Endothelial cell of umbilical vein (primary cell): ENCODE measurements at places on chromosomes 13 and 19. TPM values are rescaled to one million over a fixed set of nuclear protein-coding genes. Genes with fewer than 3 reads are reported as not detected.
A peak's percentile ranks its signal among the peaks of the same experiment; 100 is the strongest.

DNA sequence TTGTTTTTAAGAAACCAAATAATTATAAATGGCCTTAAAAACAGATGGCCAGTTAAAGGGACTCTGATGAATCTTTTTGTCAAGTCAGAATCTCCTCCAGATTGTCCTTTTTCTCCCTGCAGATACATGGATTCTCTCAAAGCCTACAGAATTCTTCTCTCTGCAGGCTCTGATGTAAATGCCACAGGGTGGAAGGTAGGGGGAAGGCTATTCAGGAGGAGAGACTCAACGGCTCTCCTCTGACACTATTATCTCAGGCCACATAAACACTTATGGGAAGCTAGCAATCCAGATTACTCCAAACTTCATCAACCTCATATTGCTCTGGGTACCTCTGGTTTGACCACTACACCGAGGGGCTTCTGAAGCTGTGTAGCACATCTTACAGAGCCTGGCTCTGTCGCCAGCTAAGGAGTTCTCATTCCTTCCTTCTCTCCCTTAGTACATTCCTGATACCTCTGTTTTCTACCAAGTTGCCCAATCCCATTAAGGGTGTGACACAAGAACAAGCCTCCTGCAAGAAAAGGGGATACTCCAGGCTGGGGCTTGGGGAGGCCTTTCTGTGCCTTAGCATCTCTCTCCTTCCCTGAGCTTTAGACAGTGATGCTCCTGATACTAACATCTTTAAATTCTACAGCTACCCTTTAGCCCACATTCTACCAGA is 14.9 kb downstream of the LCP1 start:
- no peak for DNase-seq

- DNase-seq, result peak; percentile 46
Observed at GRCh38 chr13:40980461-40980860, 38.7 kb downstream of the ELF1 start.

CEACAM3 gene
- total RNA-seq, result not detected in 2 replicates

DNA sequence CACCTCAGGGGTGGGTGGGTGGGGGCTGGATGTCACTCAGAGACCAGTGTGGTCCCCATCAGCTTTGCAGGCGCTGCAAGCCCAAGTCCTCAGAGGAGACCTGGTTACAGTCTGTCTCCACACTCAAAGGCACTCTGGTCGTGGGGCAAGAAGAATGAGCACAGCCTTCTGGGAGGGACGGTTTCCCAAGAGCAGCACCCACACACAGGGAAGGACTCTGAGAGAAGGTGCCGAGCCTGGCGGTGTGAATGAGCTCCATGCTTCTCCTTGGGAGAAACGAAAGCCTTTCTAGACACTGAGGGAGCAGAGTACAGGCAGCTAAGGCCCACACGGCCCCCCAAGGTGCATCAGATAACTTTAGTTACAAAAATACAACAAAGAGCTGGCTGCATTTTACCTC is 473.6 kb downstream of the FOXO1 start:
- no peak for DNase-seq

GRCh38 chr13:22018836-22019210 is 347.9 kb downstream of the FGF9 start:
- no peak for DNase-seq

OR7D2 gene
- not detected in 2 replicates for total RNA-seq

DNA sequence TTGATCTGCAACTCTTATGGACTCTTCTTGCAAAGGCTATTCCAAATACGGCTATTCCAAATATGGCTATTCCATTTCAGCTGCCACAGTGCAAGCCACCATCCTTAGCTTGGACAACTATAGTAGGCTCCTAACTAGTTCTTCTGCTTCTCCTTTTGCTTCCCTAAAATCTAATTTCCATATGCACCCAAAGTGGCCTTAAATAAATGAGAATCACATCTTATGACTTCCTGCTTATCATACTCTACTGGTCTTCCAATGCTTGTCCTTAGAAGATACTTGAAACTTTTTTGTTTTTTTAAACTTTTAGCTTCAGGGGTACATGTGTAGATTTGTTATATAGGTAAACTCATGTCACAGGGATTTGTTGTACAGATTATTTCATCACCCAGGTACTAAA is 4.9 kb downstream of the UCHL3 start:
- no peak for DNase-seq

DNA sequence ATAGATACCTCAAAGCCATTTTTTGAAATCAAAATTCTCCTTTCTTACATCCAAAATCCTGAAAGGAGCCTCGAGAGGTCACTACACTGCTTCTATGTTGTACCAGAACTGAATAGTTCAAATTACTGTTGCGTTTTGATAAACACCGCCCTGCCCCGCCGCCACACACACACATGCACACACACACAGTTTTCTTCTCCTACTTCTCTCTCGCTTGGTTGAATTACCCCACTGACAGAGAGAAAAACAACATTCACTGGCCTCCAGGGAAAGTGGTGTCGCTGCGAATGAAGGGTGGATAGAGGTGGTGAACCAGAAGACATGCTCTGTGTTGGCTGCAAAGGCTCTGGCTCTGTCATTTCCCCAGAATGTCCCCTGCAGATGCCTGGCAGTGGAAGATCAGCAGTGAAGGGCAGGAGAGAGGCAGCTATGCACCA is 183.4 kb upstream of the RFC3 start:
- no peak for DNase-seq

TMEM190 gene
- not detected in 2 replicates for total RNA-seq

- DNase-seq, result no peak
Observed at GRCh38 chr19:35727053-35727955, 9.5 kb downstream of the KMT2B start.

NTF4 gene
- not detected in 2 replicates for total RNA-seq

CALR3 gene
- total RNA-seq, result not detected in 2 replicates

SIGLEC5 gene
- not detected in 2 replicates for total RNA-seq

DNA sequence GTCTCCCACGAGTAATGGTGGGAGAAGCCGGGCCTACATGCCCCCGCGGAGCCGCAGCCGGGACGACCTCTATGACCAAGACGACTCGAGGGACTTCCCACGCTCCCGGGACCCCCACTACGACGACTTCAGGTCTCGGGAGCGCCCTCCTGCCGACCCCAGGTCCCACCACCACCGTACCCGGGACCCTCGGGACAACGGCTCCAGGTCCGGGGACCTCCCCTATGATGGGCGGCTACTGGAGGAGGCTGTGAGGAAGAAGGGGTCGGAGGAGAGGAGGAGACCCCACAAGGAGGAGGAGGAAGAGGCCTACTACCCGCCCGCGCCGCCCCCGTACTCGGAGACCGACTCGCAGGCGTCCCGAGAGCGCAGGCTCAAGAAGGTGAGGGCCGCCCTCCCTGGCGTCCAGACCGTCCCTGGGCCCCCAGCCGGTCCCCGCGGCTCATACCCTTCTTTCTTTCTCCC is 1.4 kb upstream of the USF2 start:
- no peak for DNase-seq

- no peak for DNase-seq
Observed at GRCh38 chr13:77894743-77895142, 23.9 kb downstream of the EDNRB start.

- no peak for DNase-seq
Observed at GRCh38 chr13:27969082-27969865, at the start of gene CDX2. CDX2 (minus strand) TSS chr13:27969315; CDS start chr13:27969006, 309 bp downstream.

DNA sequence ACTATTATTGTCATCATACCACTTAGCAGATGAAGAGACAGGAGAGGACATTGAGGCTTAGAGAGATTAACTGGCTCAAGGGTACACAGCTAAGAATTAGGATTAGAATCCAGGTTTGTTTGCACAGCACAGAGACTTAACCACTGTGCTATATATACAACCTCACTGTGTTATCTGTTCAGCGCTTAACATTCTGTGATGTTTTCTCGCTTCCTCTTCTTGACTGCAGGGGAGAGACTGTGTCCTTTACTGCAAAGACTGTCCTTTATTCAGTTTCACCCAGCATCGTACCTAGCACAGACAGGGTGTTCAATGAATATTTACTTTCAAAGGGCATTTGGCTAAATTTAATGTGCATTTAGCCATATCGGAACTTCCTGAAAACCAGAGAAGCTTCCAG is 54.9 kb upstream of the PCDH8 start:
- no peak for DNase-seq

FUT2 gene
- total RNA-seq, result not detected in 2 replicates
